ENCODE measurements at places on chromosomes 1 and 21. TPM values are rescaled to one million over a fixed set of nuclear protein-coding genes. Genes with fewer than 3 reads are reported as not detected.

LCE2B gene
- not detected for total RNA-seq

RPTN gene
- not detected for total RNA-seq

NFYC gene
- 45.2 TPM for total RNA-seq

CAMK2N1 gene
- total RNA-seq = 10.2 TPM

ASPM gene
- 27.8 TPM for total RNA-seq

PTPN22 gene
- 0.28 TPM for total RNA-seq

ABL2 gene
- 110 TPM for total RNA-seq

ITLN2 gene
- total RNA-seq = not detected

NAV1 gene
- 14.0 TPM for total RNA-seq

KCNJ15 gene
- total RNA-seq = under 0.01 TPM

ATP1A4 gene
- total RNA-seq = not detected

HRNR gene
- not detected for total RNA-seq

PLK3 gene
- total RNA-seq = 15.3 TPM

GPR61 gene
- not detected for total RNA-seq

PTPN7 gene
- total RNA-seq = not detected

DCDC2B gene
- total RNA-seq = not detected

MFAP2 gene
- total RNA-seq = 2.5 TPM

KRTAP13-2 gene
- not detected for total RNA-seq

GSTM5 gene
- total RNA-seq = 0.28 TPM

GBP1 gene
- total RNA-seq = 108 TPM

TARS2 gene
- 10.9 TPM for total RNA-seq

NRDC gene
- 75.8 TPM for total RNA-seq

PRKAA2 gene
- total RNA-seq = 1.4 TPM

ALDH9A1 gene
- 43.7 TPM for total RNA-seq

XCL1 gene
- total RNA-seq = not detected

AIM2 gene
- not detected for total RNA-seq

KRTAP13-4 gene
- not detected for total RNA-seq

MARK1 gene
- total RNA-seq = not detected

RIPPLY3 gene
- not detected for total RNA-seq

OR2M3 gene
- total RNA-seq = not detected

VCAM1 gene
- total RNA-seq = 19.7 TPM
